Activated naive CD4-positive, alpha-beta T cell treated with anti-CD3 and anti-CD28 coated beads for 36 hours (primary cell): ENCODE measurements at places on chromosomes 11 and 22. TPM values are rescaled to one million over a fixed set of nuclear protein-coding genes. Genes with fewer than 3 reads are reported as not detected.

The RBMXL2 gene
- total RNA-seq: not detected

The FZD4 gene
- total RNA-seq: 0.42 TPM

The FAM111B gene
- total RNA-seq: 22.6 TPM

The LIPT2 gene
- total RNA-seq: 3.1 TPM

The MYO7A gene
- total RNA-seq: not detected

The CDON gene
- total RNA-seq: 3.5 TPM

The PGM2L1 gene
- 13.4 TPM for total RNA-seq

The MS4A2 gene
- not detected for total RNA-seq

The FJX1 gene
- 0.77 TPM for total RNA-seq

The POU2AF2 gene
- total RNA-seq: not detected

The SLC22A12 gene
- total RNA-seq: not detected

The NOX4 gene
- total RNA-seq: not detected

The NLRP6 gene
- total RNA-seq: 1.2 TPM

The PCF11 gene
- 50.3 TPM for total RNA-seq

The IFITM10 gene
- 0.31 TPM for total RNA-seq

The KLHDC7B gene
- 7.4 TPM for total RNA-seq

The CD151 gene
- 16.3 TPM for total RNA-seq

The SLC6A5 gene
- not detected for total RNA-seq

The APBB1 gene
- 45.1 TPM for total RNA-seq

The SEPTIN3 gene
- 1.5 TPM for total RNA-seq

The NEFH gene
- total RNA-seq: 3.5 TPM

The SGSM1 gene
- 0.12 TPM for total RNA-seq

The TMEM151A gene
- total RNA-seq: not detected

The TSSK2 gene
- total RNA-seq: not detected

The PIH1D2 gene
- 0.35 TPM for total RNA-seq

The APOC3 gene
- total RNA-seq: not detected

The SCN4B gene
- 0.12 TPM for total RNA-seq

The NRGN gene
- total RNA-seq: 10.3 TPM

The TSPAN18 gene
- total RNA-seq: 8.4 TPM

The SAA4 gene
- total RNA-seq: not detected

The KCNJ11 gene
- total RNA-seq: 1.3 TPM

The HTR3B gene
- total RNA-seq: not detected

The MYO18B gene
- total RNA-seq: 0.17 TPM

The CACNA1I gene
- 0.27 TPM for total RNA-seq

The OR6T1 gene
- not detected for total RNA-seq

The ACER3 gene
- total RNA-seq: 10.0 TPM
